ENCODE measurements at places on chromosomes 1 and 21.

DNA sequence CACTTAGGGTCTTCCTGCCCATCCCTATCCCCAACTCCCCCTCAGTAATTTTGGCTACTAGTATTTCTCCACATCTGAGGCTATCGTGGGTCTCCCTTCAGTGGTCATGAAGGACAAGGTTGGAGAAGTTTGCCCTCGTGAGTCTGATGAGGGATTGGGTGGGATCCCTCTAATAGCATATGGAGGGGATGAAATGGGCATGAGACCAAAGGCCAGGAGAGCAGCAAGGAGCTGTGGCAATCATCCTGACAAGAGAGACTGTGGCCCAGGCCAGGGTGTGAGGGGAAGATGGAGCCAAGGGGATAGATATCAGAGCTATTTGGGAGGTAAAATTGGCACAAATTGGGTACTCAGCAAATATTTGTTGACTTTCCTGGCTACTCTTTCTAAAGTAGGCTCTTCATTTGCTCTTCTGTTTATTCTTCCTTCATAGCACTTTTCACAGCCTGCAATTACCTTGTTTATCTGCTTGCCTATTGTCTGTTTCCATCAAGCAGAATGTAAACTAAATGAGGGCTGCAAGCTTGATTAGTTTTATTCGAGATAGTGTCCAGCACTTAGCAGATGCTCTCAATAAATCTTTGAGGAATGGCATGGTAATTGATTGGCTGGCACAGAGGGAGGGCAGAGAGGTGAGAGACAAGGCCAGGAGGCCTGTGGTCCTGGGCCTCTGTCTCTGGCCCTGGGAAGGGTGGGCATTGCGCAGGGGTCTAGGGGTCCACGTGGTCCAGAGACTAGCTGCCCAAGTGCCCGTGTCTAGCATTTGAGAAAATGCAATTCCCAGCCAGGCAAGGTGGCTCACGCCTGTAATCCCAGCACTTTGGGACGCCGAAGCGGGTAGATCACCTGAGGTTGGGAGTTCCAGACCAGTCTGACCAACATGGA lies 1.5 kb upstream of the PLK3 start:
- no peak for DNase-seq

DNA sequence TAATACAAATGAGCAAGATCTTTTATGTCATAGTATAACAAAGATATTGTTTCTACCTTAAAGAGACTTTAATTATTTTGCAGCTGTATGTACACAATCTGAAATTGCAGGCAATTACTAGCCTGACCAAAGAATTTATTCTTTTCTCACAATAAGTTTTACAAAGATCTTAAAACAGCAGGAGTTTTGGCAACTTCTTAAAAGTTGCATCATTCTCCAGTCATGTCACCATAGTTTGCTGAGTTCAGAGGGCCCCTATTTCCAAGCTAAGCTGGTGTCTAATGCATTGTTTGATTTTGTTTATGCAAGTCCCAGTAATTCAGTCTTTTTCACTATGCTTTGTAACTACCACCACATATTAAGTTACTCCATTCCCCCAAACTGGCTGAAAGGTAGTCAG lies 114.8 kb downstream of the DNAH14 start:
- DNase-seq: no peak

DNA sequence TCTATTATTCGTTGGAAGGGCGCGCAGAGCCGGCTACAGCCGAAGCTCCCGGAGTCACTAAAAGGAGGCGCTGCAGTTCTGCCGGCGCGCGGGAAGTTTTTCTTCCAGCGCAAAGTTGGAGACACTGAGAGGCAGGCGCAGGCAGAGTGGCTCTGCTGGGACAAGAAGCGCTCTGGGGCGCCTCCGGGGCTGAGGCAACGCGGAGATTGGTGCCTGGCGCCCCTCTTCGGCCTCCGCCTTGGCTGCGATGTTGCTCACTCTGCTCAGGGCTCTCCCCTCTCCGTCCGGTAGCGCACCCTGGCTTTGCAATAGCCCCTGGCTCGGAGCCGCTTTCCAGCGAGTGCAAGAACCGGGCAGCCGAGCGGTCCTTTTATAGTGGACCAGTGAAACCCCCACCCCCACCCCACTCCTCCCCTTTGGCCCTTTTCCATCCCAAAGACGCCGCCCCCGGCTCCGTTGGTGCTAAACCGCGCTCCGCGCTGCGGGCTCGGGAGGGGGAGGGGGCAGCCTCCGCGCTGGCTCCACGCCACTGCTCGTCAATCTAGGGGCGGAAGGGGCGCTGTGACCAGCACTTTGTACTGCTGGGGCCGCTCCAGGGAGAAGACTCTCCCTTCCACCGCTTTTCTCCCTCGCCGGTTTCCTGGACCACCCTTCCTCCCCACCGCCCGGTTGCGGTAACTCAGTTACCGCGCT lies at the start of gene ADAMTS1:
Gene ADAMTS1 (minus strand): TSS at position 344 of the 693 bp plus-strand sequence. CDS start 455 bp downstream, outside the sequence.
- no peak for DNase-seq

GRCh38 chr1:230916587-230917283 lies 48.4 kb upstream of the C1orf198 start:
- no peak for DNase-seq

DNA sequence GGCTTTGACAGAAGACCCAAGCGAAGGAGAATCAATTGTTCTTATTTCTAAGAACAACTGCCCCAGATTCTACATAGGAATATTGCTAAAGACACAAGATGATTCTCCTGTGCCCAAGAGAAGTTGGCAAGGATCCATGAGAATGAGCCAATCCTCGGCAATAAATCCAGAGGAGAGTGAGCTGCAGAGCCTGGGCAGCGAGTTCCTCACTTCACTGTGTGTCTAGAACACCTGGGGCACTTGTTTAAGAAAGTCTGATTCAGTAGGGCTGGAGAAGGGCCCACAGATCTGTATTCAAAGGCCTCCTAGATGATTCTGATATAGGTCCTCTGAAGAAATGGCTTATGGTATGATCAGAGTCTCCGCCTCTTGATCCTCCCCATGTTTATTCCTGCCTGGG lies 31.8 kb downstream of the GADD45A start:
- DNase-seq: no peak

DNA sequence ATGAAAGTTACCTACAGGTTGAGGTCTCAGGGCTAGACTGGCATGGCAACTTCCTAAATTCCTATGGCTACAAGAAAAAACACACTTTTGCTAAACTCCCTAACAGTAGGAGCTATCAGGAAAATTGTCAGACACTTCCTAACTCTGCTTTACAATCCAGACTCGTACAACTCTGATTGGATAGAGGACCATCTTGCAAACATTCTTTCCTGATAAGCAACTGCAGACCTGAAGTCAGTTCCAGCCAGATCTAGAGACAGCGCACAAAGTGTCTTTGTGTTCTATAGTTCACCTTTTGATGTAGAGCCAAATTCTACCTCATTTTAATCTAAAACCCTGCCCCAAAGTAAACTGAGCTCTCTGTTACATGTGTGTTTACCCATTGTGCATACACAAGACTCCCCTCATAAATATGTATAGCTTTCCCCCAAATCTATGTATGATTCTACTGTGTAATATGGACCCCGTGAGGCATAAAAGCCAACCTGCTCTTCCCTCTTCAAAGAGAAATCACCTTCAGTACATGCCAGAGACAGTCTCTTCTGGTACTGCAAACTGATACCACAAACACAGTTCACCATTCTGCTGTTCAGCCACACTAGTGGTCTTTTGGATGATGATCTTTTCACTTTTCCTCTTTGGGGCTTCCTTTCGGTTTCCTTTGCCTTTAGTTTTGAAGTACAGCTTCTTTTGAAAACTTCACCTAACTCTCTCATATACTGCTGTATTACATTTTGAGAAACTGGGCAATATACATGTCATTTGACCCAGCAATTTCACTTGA lies 21.7 kb downstream of the ZP4 start:
- no peak for DNase-seq

- DNase-seq: no peak
These were observed 123.6 kb downstream of the DSCAM start for GRCh38 chr21:40723317-40723716.

GRCh38 chr1:156420205-156421061 lies 51.4 kb downstream of the RHBG start:
- DNase-seq: no peak

DNA sequence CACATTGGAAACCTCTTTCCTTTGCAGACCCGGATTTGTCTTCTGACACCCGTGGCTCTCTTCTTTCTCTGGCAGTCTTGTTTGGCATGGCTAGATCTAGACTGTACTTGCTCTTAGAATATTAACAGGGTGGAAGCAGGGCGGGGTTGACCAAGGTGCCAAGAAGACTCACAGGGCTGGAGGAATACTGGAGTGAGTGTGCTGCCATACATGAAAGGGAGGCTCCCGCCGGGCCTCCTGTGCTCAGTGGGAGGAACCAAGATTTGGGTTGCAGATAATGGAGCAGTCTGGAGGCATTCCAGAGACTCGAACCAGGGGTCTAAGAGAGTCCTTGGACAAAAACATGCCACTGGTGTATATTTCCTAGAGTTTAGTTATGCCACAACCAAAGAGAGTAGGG lies 27.6 kb upstream of the SNX27 start:
- no peak for DNase-seq

GRCh38 chr1:238384381-238384780 lies 493.7 kb upstream of the ZP4 start:
- DNase-seq: no peak

DNA sequence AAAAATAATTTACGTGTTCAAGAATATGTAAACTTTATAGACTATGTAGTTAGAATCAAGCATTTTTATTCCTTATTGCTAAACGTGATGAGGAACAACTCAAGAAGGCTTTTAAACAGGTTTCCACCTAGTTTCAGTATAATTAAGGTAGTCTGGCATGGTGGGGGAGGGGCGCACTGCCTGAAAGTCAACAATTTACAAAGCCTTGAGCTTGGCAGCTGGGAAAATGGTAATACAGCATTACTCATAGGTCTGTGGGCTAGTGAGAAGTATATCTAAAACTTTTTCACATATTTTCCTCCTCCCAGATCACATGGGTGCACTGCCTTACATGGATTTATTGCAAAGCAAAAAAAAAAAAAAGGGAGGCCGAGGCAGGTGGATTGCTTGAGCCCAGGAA lies 75.2 kb downstream of the EVI5 start:
- no peak for DNase-seq

DNA sequence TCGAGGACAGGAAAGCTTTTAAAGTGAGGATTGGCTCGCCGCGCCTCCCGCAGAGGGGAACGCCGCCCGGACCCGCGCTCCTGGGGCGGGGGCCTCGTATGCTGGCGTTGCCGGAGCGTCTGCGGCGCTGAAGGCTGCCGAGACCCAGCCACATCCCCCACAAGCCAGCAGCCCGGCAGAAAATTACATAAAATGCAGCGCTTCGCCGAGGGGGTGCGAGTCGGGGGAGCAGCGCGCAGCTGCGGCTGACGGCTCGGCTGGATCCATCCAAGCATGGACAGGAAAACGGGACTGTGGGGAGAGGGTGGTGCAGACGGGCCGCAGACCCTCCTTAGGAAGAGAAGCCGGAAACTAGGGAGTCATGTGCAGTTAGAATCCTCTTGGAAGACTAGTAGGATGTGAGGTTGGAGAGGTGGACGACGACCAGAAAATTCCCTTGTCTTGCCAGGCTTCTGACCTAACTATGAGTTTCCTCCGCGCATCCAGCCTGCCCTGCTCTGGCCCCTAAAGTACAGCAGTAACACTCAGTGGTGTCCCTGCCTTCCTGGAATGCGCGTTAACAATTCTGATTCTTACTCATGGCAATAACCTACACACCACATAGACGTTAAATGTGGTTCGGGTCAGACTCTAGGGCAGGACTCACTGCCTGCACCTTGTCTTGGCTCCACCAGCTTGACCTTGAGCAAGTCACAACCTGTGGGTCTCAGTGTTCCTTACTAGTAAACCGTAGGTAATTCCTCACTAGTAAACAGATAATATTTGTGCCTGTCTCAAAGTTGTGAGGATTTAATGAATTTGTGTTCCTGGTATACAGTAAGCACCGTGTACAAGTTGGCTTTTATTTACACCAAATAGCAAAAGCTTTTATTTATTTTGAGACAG lies 953 bp upstream of the BRWD1 start:
- DNase-seq: no peak

DNA sequence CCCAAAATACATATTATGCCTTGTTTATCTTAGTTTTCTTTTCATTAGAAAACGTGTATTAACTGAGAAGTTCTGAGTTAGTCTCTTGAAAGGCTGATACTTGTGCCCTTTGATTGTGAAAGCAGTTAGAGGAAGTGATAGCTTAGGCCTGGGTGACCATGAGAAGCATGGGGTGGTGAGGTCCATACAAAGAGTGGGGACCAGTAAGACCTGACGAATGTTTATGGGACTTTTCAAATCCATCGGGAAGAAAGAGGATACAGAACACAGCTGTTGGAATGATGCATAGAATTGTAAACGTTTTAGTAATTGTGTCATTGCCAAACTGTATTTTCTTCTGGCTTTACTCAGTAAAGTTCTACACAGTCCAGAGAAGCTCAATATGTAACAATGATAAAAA lies 259.8 kb downstream of the LMO4 start:
- DNase-seq: no peak

DNA sequence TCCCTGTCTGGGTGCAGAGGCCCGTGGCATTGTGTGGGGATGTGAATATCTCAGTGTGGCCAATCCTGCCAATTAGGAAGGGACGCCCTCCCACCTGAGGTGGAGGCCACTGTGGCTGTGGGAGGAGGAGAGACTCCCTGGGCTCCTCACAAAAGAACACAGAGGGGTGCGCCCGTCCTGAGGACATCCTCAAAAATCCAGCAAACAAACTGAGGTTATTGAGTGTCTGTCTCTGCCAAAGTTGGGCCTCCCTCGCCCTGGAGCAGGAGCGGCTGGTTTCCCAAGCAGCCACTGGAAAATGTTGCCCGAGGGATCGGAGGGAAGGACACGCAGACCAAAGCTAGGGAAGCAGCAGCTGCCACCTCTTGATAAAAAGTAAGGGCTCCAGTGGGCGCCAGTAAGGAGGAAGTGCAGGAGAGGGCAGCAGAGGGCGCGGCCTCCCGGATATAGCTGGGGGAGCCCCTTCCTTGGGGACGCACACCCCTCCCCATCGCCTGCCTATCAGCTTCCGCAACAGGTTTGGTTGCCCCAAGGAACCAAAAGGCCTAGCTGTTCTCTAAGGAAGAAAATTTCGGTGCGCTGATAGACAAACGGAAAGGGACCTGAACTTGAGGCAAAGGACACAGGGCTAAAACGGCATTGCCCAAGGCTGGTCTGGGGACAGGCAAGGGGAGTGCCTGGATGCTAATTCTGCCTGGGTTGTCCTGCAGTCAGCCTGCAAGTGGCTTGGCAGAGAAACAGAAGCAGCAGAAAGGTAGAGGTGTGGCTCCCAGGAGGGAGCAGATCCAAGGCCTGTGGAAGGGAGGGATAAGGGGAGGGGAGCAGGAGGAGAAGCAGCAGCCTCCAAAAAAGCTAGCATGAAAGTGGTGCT lies 1.7 kb upstream of the GRIK3 start:
- no peak for DNase-seq

DNA sequence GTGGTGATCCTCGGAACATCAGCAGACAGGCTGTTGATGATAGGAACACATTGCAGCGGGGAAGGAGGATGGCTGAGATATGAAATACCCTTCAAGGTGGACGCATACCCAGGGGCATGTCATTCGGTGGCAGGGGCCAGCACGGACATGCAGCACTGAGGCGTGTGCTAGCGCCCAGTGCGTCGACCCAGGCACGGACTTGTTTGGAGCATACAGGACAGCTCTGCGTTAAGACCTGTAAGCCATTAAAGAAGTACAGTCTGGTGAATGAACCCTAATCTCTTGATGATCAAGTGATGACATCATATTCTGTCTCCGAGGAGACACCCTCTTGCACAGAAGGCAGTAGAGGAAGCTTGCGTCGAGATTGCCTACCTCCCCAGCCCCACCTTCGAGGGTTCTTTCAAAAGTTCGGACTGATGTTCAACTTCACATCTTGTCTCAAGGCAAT lies 63.6 kb upstream of the KIF26B start:
- no peak for DNase-seq

- no peak for DNase-seq
These were observed 44.7 kb downstream of the PTGFRN start for GRCh38 chr1:116954440-116954839.

GRCh38 chr21:44550807-44551206 lies 498 bp downstream of the KRTAP10-2 start:
- DNase-seq: peak; percentile 61
